NCI-H2107 (cell line): ENCODE measurements at places on chromosomes 1 and 21.

- DNase-seq: no peak
Observed at GRCh38 chr1:184824691-184825323, 70.1 kb upstream of the EDEM3 start.

GRCh38 chr21:45020629-45021427 lies 53.6 kb upstream of the ADARB1 start:
- no peak for DNase-seq

GRCh38 chr21:22352088-22352487 lies 1353.9 kb downstream of the NCAM2 start:
- DNase-seq: no peak

GRCh38 chr1:157114183-157115121 lies 14.8 kb upstream of the ETV3L start:
- no peak for DNase-seq

DNA sequence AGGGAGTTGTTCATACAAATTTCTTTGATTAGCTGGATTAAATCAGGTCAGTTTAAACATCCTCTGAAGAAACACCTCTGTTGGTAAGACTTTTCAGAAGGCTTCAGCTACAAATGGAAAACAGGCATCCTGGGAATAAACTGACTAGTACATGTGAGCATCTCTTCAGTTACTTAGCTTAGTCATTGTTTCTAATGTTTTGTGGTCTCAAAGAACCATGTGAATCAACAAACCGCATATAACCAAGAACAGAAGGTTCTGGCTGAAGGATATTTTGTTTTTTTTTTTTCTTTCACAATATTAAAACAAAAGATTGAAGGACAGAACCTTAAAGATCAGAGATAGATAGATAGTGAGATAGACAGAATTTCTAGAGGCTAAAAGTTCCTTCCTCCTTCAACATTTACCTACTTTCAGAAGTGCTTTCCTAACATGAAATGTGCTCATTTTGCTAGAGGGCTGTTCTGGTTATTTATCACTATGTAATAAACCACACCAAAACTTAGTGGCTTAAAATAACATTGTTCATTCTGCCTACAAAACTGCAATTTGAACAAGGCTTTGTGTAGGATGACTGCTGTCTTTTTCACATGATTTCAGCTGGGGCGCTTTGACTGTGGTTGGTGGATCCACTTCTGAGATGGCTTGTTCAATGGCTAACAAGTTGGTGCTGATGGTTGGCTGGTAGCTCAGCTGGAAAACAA lies 119.8 kb upstream of the PTGFR start:
- no peak for DNase-seq

GRCh38 chr1:36099681-36100341 lies 11.1 kb downstream of the ADPRS start:
- DNase-seq: peak; percentile 48

- DNase-seq: no peak
Observed at GRCh38 chr1:222946436-222946835, 131.6 kb downstream of the DISP1 start.

GRCh38 chr1:228836427-228836826 lies 101.1 kb downstream of the RHOU start:
- no peak for DNase-seq

GRCh38 chr1:41474490-41475271 lies 9.8 kb downstream of the EDN2 start:
- DNase-seq: no peak

GRCh38 chr1:209291715-209292114 lies 291.8 kb upstream of the CAMK1G start:
- no peak for DNase-seq

- DNase-seq: peak; percentile 85
Observed at GRCh38 chr1:27341525-27342252, at the start of gene SYTL1. SYTL1 (plus strand) TSS chr1:27342022; CDS start chr1:27345335, 3,313 bp downstream.
